Activated naive CD8-positive, alpha-beta T cell treated with anti-CD3 and anti-CD28 coated beads for 36 hours (primary cell): ENCODE measurements at places on chromosomes 3 and 15.

DNA sequence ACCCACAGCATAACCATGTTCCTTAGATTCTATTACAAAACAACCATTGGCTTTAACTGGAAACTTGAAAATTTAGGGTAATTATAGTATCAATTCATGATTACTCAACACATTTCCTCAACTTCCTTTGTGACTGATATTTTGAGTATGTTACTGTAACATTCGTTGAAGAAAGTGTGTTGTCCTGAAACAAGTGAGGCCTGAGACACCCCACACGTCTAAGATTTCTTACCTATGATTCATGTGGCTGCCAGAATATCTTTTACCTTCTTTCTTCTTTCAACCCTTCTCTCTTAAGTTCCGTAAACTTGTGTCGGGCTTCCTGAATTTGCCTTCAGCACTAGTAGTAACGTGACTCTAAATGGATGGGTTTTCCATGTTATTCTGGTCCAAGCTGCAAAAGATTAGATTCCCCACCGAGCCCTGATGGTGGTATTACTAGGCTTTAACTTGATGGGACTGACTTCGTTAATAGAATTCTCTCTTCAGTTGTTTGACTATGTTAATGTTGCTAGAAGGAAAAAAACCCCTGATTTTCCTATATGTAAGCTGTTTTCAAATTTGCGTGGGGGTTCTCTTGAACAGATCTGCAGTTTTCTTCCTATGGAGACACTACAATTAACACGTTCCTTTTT, 296.0 kb upstream of the ICE2 start:
- no peak for DNase-seq

DNA sequence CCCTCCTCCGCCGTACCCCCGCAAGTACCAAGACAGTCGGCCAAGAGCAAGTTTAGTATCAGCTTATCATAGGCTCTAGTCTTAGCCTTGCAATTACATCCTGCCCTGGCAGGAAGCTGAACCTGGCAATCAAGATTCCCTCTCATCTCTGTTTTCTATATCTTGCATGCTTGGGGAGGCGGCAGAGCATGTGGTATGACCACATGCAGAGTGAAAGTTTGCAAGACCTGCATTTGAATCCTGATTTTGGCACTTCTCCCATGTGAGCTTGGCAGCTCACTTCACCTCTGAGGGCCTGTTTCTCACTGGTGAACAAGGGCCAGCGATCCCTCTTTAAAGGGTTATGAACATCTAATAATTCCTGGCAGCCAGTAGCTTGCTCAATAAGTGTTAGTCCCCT, 106.1 kb upstream of the FRMD4B start:
- DNase-seq = no peak

- DNase-seq = no peak
Measured at GRCh38 chr15:47820057-47820746, 102.9 kb downstream of the SEMA6D start.

DNA sequence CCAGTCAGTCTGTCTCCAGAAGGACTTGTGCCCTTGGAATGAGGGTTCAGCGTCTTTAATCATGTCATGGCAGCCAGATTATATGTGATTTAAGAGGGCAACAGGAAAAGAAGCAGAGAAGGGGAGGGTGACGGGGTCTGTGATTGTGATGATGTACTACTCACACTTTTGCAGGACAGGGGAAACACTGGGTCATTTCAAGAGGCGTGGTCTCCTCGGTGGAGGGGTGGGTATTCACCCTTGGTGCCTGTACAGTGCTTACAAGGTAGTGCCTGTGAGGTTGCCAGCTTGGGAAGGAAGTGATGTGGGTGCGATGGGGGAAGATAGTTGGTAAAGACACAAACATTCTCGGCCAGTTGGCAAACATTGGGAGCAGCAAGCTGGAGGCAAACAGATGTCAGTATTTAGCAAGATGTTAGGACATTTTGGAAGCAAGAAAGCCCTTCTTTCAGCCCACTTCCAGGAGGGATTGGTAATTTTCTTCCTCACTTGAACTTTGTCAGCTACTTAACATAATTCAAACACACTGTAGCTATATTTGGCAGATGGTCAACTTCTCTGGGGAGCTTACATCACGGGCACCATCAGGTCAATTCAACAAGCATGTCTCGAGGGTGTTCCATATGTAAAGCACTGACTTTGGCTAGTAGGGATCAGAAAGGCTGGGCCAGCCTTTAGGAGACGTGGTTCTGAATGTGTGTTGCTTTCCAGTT, 71.4 kb upstream of the ROPN1 start:
- no peak for DNase-seq
